ENCODE measurements at places on chromosomes 6 and 20. TPM values are rescaled to one million over a fixed set of nuclear protein-coding genes. Genes with fewer than 3 reads are reported as not detected.

The FERMT1 gene
- total RNA-seq, result 19.4 TPM

The PHIP gene
- 7.1 TPM for total RNA-seq

The APOBEC2 gene
- not detected for total RNA-seq

The NDRG3 gene
- 21.9 TPM for total RNA-seq

The TINAG gene
- total RNA-seq, result 0.08 TPM

The RAB23 gene
- 7.0 TPM for total RNA-seq

The HLA-DOB gene
- 0.29 TPM for total RNA-seq

The WFDC5 gene
- total RNA-seq, result not detected

The CGA gene
- not detected for total RNA-seq

The SLA2 gene
- 0.01 TPM for total RNA-seq

The THEMIS gene
- not detected for total RNA-seq

The TCP1 gene
- 247 TPM for total RNA-seq

The TMEM200A gene
- not detected for total RNA-seq

The C6orf132 gene
- total RNA-seq, result 1.7 TPM

The GSTA1 gene
- not detected for total RNA-seq

The NNAT gene
- total RNA-seq, result not detected

The THBD gene
- total RNA-seq, result 23.8 TPM

The TMEM217 gene
- total RNA-seq, result 0.99 TPM

The GPLD1 gene
- total RNA-seq, result 1.0 TPM

The HTR1E gene
- not detected for total RNA-seq

Data from A549 treated with CpdA at 1 μM for 4 hours (cell line).